ENCODE measurements at places on chromosomes 2 and 18.

DNA sequence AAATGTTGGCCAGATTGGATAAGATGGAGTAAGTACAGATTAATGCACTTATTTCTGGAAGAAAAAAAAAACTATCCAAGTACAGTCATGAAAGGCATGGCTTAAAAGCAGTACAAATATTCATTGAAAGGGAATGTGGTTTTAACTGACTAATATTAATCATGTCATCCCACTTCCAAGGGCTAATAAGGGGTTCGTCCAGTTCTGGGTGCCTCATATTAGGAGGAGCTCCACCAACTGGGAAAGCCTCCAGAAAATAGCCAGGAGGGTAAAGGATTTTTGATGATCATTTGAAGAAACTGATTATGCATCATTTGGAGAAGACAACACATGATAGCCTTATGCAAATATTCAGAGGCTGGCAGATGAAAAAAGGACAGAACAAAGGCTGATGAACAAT, 115.2 kb upstream of the ARL5A start:
- DNase-seq = no peak

- no peak for DNase-seq
Measured at GRCh38 chr2:73295751-73296400, 2.5 kb upstream of the EGR4 start.

- DNase-seq = no peak
Measured at GRCh38 chr2:84879584-84880394, 1.1 kb downstream of the TRABD2A start.

DNA sequence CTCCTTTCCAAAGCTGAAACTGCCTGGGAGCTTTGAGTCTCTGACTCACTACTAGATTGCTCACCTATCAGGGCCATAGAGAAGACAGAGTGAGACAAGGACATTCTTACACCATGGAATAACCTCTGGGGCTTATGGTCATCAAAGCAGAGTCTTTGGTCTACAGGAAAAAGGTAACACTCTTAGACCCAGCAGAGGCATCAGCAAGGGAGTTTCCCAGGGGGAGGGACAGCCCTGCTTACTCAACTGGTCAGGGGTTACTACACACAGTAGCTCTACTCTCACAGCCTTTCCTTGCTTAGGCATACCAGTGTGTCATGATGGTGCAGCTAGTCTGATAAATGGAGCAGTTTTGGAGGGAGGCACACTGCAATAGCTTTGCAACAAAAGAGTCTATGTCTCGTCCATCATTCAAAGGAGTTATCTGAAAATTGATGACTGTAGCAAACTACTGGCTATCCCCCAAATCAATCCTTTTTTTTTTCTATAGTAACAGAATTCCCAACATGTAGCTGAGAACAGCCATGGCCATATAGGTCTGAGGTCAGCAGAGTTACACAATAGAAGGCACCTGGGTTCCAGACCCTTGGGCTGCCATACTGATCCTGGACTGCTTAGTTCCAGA, 22.4 kb upstream of the CD28 start:
- DNase-seq = no peak

DNA sequence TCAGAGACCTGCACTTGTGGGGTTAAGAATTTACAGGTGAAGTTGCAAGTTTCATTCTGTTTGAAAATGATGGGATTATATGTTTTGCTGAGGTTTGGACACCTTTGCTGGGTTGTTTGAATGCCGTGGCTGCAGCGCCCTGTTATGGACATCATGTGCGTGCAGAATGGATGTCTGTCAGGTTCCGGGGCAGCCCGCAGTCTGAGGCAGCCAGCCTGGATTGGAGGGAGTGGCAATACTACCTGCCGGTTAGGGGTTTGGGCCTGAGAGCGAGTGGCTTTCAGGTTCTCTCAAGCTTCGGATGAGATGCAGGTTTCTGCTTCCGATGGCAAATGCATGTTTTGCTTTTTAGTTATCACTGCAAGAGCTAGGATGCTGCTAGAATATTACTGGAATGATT, 1.1 kb downstream of the CASP8 start:
- DNase-seq = no peak

GRCh38 chr18:59298871-59299270, 19.6 kb downstream of the CPLX4 start:
- no peak for DNase-seq

Data from NCI-H1105 treated with DMSO at 0.1 percent for 48 hours (cell line).